ENCODE measurements at places on chromosomes 1 and 21.

DNA sequence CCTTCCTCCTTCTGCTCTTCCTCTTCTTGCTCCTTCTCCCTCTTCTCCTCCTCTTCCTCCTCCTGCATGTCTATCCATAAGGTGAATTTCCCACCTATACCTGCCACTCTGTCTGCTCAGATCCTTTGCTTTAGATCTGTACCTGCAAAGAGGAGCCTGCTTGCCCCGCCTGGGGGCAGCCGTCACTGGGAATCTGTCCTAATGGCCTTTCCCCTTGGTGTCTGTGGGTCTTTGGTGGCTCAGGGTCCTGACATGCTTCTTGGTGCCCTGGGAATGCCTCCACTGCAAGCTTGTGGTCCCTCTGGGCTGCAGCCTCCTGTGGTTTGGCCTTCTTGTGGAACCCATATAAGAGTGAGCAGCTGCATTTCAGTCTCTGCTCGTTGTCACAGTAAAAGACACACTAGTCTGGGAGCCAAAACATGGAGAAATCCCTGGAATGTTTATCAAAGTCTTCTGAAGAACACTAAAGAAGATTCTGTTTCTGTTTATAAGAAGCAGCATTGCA is 79.5 kb upstream of the CSF3R start:
- DNase-seq = no peak

DNA sequence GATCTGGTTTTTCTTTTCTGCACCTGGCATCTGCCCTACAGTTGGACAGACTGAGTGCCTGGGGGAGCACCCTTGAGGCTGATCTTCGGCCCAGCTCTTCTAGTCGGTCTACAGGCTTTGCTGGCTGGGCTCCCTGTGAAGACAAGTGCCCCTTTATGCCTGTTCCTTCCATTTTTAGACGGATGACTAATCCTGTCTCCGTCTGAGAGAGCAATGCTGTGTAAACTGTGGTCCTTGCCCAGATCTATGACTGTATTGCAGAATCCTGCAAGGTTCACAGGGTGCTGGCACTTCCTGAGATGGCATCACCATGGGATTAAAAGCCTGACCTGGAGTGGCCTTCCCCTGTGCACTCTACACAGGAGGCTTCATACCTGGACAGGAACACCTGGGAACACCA is 47.6 kb upstream of the SAMD13 start:
- DNase-seq = no peak

DNA sequence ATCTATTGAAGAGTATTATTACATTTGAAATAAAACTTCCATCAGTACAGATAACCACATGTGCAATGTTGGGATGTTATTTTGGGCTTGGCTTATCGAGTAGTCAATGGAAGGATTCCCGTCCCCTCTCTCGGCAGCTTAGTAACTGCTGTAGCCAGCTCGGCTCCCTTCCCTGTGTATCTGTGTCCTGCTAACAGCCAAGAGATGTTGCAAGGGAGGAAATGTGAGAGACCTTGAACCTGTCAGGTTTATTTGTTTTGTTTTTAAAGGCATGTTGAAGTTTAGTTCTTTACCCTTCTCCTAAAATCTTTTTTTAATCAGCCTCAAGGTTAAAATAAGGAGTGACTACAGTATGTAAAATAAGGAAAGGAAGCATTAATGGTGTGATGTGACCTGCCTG is 13.6 kb upstream of the TARS2 start:
- no peak for DNase-seq

DNA sequence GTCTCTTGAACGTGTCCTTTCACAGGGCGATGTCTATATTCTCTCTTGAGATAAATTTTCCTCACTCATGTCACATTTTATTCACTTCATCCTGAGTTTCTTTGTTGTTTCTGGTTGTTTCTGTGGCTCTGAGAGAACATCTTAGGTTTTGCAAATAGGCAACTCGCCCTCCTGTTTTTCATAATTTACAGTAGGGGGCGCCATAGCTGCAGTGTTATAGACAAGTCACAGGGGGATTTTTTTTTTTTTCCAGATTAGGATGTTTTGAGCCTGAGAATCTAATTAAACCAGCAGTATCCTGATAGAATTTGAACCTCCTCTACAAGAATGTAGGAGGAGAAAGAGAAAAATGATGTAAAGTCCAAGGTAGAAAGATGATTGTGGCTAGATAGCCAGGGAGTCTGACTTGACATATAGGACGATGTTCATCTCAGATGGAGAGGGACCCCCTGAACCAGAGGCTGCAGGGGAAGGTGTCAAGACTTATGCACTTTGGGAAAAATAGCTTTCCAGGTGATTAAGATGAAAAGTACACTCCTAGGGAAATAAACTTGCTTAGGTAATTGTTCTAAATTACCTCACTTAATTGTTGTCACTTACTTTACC is 76.3 kb downstream of the ZP4 start:
- DNase-seq = no peak

- no peak for DNase-seq
These were observed 44.0 kb downstream of the OR10J1 start for GRCh38 chr1:159483501-159483900.

GRCh38 chr1:58699011-58699762 is 675 bp downstream of the MYSM1 start:
- DNase-seq = no peak

DNA sequence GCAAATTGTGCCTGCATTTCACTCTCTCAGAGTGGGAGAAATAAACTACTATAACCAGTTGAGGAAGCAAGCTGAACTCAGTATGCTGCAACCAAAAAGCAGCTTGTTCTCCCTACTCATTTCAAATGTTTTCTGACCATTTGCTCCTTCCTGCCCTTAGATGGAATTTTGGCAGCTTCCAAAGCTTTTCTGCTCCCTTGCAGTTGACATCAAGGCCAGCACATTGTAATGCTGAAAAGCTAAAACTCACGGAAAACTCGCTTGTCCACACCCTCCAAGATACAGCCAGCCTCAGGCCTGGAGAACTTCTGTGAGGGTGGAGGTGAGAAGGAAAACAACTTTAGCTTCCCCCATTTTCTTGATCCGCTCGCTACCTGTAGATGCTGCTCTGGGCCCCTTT is 5.0 kb upstream of the CHML start:
- DNase-seq = no peak

DNA sequence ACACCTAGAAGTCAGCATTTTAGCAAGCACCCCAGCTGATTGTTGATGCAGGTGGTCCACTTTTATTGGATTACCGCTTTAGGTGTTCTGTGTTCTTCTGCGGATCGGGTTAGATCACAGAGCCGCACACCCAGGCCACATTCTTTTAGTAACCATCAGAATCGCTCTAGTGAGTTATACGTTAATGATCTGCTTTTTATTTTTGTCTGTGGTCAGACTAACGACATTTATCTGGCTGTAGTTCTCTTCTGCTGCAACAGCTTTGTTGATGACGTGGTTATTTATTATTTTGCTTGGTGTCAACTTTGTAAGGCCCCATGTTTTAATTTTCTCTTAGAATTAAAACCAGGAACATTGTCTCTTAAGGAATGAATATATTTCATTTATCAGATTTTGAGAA is 18.2 kb downstream of the SCCPDH start:
- DNase-seq = no peak

GRCh38 chr21:44458971-44459711 is 3.8 kb downstream of the LRRC3 start:
- DNase-seq = no peak

GRCh38 chr1:234931404-234931973 is 197.1 kb downstream of the TOMM20 start:
- DNase-seq = no peak

- no peak for DNase-seq
These were observed 4.5 kb downstream of the SH3GLB1 start for GRCh38 chr1:86708920-86709319.

DNA sequence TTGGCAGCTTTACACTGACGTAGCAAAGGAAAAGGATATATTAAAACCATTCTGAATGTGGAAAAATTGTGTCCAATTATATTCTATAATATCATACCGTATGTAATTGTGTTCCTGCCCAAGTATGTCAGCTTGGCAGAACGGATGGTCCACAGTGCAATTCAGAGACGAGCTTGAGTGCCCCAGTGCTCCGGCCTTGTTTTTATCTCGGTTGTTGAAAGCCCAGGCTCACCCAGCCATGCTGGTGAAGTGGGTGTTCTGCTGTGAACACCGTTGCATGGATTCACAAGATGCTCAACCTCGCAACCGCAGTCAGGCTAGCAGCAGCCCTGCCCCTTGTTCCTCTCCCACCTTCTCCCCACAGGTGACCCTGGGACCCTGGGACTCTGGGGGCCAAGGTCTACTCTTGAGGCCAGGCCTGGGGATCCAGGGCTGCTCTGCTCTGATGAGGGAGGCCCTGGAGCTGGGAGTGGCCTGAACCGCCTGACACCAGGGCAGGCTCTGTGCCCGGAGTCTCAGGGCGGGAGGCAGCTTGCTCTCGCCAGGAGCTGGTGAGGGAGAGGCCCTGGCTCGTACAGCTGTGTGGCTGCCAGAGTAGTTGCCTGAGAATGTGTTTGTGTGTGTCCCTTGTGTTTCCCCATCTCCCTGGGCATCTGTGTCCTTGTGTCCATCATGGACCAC is 11.2 kb downstream of the PTPRF start:
- no peak for DNase-seq

DNA sequence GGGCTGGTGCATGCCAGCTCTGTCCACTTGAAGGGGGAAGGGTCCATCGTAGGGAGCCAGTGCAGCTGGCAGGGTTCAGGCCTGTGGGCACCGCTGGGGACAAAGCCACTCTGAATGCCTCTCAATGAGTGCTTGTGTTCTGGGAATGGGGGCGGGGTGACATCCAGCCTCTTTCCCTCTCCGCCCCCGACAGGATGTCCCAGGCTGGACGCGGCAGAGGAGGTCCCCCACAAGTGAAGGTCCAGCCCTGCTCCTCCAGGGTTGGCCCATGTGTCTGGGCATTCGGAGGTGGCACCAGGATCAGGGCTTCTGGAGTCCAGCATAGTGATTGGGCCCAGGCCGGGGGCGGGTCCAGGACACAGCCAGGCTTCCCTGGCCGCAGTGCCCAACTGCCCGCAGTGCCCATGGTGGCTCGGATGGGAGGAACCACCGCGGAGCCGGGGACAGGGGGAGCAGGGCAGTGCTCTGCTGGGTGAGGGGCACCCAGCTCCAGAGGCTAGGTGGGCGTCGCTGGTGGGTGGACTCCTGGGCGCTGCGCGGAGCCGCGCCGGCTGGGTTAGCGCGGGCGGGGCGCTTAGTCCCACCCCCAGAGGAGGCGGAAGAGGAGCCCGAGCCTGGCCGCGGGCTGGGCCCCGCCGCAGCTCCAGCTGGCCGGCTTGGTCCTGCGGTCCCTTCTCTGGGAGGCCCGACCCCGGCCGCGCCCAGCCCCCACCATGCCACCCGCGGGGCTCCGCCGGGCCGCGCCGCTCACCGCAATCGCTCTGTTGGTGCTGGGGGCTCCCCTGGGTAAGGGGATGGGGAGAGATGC is at the start of gene SHISA4:
Gene SHISA4 (plus strand): TSS at position 617 of the 808 bp plus-strand sequence. CDS start 97 bp downstream, at position 714.
- no peak for DNase-seq

GRCh38 chr1:87215592-87215991 is 113.1 kb upstream of the LMO4 start:
- DNase-seq = no peak

DNA sequence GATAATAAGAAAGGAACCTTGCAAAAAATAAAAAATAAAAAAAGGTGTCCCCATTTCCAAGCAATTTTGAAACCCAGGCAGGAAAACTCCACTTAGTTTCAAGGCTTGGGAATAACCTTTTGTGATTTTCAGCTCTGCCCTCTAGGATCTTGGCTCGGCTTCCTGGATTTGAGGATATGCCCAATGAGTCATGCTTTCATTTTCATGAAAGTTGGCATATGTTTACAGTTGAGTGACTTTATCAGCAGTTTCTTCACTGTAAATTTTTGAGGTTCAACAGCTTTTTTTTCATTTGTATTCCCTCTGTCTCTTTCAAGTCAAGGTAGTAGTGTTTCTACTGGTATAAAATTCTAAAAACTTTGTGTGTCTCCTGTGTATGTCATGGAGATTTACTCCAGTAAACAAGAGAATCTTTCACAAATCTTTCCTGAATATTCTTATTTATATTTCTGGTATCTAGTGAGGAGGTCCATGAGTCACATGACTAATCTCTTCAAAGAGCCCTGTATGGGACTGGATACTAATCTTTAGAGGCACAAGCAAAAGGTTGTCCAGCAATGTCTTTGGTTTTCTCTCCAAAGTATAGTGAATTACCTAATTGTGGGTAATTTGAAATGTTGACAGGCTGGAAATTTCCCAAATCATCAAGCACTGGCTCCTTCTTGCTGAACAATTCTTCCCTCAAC is 335.3 kb downstream of the BRINP2 start:
- no peak for DNase-seq

DNA sequence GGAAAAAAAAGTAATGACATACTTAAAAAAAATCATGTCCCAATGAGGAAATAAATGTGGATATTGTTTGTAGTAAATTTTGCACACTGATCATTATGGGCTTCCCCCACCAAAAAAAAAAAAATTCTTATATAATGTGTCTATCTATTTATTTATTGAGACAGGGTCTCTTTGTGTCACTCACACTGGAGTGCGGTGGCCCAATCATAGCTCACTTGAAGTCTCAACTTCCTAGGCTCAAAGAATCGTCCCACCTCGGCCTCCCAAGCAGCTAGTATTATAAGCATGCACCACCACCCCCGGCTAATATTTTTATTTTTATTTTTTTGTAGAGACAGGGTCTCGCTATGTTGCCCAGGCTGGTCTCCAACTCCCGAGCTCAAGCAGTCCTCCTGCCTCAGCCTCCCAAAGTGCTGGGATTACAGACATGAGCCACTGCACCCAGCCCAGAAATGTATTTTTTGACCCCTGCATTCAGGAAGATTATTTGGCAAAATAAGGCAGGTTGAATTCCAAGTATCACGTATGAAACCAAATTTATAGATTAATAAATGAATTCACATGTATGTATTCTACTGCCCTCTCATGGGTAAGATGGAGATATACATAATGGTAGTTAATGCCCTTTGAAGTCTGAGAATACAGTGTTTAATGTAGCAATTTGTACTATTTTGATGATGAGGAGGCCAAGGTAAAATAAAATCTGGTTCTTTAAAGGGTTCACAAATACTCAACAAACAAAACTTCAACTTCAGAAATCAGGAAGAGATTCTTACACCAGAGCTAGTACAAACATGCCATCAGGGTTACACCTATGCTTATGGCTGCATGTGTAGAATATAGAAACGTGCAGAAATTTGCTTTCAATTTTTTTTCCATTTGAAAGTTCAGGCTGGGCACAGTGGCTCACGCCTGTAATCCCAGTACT is 1.4 kb upstream of the DENND2C start:
- peak; percentile 14 for DNase-seq

- no peak for DNase-seq
These were observed 448.6 kb downstream of the CAMTA1 start for GRCh38 chr1:7233646-7234470.

- DNase-seq = no peak
These were observed 20.0 kb downstream of the PTPRF start for GRCh38 chr1:43550598-43551246.

GRCh38 chr21:33505833-33506232 is 14.3 kb upstream of the DNAJC28 start:
- no peak for DNase-seq

GRCh38 chr1:112628516-112628915 is 8.9 kb downstream of the CAPZA1 start:
- no peak for DNase-seq

GRCh38 chr21:21737186-21737585 is 739.0 kb downstream of the NCAM2 start:
- no peak for DNase-seq

- DNase-seq = no peak
These were observed 242.8 kb downstream of the TGFB2 start for GRCh38 chr1:218587900-218588299.

- no peak for DNase-seq
These were observed 51.2 kb downstream of the STUM start for GRCh38 chr1:226599636-226600238.

Measured in NCI-H526 treated with DMSO at 0.1 percent for 48 hours (cell line).